ENCODE measurements at places on chromosomes 1 and 21.

DNA sequence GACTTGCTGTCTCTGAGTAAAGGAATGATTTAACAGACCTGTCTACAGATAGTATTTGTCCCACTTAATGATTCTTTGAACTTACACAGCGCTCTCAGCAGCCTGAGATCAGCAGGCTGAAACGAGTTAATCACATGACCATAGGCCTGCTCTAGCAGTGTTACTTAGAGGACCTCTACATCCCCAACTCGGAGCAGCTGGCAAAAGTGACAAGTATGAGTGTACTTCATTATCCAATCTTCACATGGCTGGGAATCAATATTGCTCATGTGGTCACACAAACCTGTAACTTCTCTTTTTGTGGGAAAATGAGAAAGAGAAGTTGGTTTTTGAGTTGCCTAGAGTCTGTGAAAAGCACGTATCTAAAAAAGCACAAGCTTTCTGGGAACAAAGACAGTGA lies 11.4 kb upstream of the ATP13A2 start:
- no peak for DNase-seq

DNA sequence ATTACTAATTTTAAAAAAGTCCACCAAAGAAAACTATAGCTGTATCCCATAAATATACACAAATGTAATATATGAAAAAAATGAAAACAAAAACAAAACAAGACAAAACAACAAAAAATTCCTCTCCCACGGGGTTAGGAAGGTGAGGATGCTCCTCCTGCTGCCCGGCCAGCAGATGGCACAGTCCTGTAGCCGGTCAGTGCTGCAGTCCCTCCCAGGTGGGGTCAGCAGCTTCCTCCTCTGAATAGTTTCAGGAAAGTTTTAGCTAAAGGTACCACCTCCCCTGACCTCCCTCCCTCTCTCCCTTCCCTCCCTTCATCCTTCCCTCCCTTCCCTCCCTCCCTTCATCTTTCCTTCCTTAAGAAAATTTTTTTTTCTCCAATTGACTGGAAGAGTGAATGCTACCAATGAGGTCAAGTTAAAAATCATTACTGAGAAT lies 67.8 kb upstream of the BCL10 start:
- no peak for DNase-seq

DNA sequence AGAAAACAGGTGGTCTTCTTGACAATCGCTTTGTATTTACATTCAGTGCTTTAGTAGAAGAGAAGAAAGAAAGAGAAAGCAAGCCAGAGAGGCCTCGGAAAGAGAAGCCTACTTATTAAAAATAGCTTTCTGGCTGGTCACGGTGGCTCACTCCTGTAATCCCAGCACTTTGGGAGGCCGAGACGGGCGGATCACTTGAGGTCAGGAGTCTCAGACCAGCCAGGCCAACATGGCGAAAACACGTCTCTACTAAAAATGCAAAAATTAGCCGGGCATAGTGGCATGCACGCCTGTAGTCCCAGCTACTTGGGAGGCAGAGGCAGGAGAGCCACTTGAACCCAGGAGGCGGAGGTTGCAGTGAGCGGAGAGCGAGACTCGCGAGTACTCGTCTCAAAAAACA lies 1.8 kb upstream of the SLC19A2 start:
- DNase-seq = no peak

DNA sequence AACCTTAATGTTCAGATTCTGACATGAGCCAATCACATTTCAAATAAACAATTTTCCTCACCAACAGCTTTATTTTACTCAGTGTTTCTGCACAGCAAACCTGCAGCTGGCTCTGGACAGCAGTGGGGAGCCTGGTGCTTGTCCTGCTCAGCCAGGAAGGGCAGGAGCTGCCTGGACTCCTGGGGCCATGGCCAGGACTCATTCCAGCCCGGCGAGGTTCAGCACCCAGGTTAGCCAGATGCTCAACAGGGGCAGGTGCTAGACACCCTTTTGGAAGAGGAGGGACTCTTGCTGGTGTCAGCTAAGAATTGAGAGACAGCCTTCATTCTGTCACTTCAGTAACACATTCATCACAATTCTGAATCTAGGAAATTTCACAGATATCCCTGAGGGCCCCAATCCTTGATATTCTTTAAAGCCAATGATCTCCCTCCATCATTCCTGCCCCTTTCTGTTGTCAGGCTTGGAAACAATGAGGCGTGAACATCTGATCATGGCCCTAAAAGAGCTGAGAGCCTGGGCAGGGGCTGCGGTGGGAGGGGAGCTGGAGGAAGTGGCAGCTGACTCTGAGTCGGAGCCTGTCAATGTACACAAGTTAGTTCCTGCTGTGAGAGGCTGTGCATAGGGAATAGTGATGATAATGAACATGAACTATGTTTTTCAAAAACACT lies 251.3 kb downstream of the SDCCAG8 start:
- no peak for DNase-seq

- DNase-seq = no peak
Measured at GRCh38 chr1:232875536-232875935, 70.3 kb downstream of the MAP10 start.
